ENCODE measurements at places on chromosomes 1 and 21.

DNA sequence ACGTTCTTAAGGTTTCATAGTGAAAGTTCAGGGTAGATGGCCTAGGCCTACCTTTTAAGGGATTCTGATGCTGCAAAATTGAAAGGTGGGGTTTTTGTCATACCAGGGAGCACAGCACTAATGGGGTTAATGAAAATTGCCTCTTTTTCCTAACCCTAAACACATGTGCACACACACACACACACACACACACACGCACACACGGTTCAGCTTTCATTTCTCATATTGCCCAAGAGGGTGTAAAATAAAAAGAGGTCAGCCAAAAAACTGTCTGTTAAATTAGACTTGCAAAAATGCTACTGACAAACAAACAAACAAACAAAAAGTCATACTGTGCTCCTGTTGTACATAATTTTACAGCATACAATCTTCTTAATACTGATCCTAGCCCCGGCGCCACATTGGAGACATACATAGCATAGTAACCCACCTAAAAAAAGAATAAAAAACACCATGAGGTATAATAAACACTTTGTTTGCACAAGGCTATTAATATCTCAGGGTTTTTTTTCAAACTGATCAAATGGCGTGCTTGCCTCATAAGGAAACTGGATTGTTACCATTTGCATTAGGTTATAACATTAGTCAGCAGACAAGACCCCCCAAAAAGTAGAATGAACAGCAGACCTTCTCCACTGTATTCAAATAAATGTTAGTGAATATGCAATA lies 69.1 kb downstream of the TGFB2 start:
- no peak for DNase-seq

DNA sequence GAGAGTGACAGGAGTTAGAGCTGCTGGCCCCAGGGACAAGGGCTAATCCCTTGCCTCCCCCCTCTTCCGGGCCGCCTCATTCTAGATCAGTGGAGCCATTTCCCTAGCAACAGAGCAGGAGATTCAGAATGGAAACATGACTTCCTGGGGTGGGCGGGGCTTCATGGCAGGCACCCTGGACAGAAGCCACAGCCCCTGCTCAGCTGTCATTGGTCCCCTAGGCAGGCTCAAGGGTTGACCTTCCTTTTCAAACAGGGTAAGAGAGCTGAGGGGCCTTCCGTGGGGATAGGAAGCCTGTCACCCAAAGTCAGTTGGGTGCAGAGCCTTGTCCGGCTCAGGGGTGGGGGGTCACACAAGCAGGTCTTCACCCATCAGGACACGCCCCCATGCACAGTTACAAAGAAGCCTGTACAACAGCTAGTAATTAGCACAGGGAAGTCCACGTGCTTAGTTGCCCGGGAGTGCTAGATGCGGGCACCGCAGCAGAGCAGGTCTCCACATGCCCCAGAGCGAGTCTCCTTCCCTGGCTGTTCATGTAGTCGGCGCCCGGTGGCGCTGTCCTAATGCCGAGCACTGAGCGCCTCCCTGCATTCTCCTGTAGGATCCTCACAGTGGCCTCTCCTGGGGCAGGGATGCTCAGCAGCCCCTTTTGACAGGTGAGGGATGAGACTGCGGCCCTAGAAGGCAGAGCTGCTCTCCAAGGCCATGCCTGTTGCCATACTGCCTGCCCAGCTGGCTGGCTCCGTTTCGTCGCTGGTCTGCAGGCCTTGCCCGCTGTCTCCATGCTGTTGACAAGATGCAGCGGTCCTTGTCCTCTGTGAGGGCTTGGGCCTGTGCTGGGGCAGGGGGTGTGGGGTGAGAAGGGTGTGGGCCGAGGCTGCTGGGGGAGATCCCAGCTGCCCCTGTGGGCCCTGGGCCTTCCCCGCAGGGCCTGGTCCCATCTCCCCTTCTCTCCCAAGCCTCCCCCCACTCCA lies 5.1 kb downstream of the TMEM201 start:
- DNase-seq, result peak; percentile 9

- DNase-seq, result no peak
Measured at GRCh38 chr1:115648717-115649691, 7.2 kb downstream of the VANGL1 start.

- DNase-seq, result no peak
Measured at GRCh38 chr1:78527706-78528105, 36.9 kb downstream of the PTGFR start.

GRCh38 chr1:9453375-9453774 lies 85.9 kb upstream of the SLC25A33 start:
- DNase-seq, result no peak

- DNase-seq, result no peak
Measured at GRCh38 chr1:168734946-168735345, 5.9 kb upstream of the DPT start.

DNA sequence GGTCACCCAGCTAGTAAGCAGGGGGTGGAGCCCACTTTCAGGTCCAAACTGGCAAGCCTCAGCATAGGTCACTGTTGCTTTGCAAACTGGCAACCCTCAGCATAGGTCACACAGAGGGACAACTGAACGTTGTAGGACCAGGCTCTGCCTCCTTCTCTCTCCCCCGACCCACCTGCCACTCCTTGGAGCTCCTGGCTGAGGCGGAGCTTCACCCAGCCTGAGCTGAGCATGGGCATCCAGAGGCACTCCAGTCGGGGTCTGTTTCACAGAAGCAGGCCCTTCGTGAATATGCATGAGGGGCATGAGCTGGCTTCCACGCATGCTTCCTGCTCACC lies 24.2 kb downstream of the CAPZB start:
- no peak for DNase-seq

GRCh38 chr1:66525086-66525485 lies 8.9 kb upstream of the SGIP1 start:
- no peak for DNase-seq

DNA sequence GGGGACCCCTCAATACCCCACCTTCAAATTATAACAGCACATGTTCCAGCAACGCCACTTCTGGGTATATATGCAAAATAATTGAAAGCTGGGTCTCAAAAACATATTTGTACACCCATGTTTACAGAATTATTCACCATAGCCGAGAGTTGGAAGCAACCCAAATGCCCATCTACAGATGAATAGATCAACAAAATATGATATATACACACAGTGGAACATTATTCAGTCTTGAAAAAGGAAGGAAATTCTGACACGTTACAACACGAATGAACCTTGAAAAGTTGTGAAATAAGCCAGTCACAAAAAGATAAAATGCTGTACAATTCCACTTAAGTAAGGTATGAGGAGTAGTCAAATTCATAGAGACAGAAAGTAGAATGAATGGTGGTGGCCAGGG lies 5.1 kb downstream of the TMCO4 start:
- no peak for DNase-seq

DNA sequence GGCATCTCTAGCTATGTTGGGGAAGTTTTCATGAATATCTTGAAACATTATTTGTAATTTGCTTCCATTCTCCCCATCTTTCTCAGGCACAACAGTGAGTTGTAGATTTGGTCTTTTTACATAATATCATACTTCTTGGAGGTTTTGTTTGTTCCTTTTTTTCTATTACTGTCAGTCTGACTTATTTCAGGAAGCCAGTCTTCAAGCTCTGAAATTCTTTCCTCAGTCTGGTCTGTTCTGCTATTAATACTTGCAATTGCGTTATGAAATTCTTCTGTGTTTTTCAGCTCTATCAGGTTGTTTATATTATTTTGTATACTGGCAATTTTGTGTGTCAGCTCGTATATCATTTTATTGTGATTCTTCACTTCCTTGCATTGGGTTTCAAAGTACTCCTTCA lies 424.6 kb upstream of the PTBP2 start:
- DNase-seq, result no peak

DNA sequence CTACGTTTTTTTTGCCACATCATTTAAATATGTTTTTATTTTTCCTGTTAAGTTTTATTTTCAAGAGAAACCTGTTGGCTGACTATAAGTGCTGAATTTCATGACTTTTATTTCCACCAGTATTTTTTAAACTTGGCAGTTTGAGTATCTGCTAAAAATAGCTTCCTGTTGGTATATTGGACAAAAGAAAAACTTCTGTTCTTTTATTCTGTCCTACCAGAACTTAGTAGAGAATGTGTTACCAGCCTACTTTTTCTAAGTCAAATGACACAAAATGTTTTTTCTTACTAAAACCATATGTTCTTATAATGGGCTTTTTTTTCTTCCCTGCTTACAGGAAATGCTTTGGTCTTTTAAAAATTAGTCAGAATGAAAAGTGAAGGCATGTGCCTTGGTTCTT lies 7.6 kb downstream of the DR1 start:
- DNase-seq, result no peak

Data from AG04449 (cell line).